ENCODE measurements at places on chromosomes 7 and 10.

DNA sequence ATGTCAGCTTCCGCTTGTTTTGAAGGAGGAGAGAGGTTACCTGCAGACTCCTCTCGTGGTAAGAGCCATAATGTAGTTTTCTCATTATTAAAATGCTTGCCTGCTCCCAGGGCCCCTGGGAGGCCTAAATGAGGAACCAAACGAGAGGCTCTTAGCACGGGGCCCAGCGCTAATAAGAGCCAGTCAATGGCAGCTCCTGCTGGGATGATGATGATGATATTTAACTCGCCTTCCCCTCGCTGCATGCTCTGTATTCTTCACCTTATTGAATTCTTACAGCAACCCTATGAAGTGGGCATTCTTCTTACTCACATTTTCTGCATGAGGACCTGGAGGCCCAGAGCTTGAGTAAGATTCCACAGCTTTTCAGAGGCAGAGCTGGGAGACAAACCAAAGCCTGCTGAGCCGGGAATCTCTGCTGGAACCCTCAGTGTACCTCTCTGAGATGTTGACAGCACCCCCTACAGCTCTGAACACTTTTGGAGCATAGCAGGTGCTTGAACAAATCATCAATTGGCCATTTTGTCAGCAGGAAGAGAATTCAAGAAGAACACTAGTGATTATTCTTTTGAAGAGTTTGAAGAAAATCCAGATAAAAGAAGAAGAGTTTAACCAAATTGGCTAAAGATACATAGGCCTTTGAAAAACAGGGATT lies 93.1 kb upstream of the HABP2 start:
- DNase-seq = no peak

- no peak for DNase-seq
These were observed 22.3 kb downstream of the BRAF start for GRCh38 chr7:140902303-140902953.

GRCh38 chr7:825386-825785 lies 6.9 kb upstream of the SUN1 start:
- peak; percentile 42 for DNase-seq

GRCh38 chr7:96833676-96834453 lies 124.2 kb upstream of the SEM1 start:
- peak; percentile 1 for DNase-seq

GRCh38 chr10:101062232-101063049 lies 652 bp downstream of the KAZALD1 start:
- DNase-seq = peak; percentile 42

DNA sequence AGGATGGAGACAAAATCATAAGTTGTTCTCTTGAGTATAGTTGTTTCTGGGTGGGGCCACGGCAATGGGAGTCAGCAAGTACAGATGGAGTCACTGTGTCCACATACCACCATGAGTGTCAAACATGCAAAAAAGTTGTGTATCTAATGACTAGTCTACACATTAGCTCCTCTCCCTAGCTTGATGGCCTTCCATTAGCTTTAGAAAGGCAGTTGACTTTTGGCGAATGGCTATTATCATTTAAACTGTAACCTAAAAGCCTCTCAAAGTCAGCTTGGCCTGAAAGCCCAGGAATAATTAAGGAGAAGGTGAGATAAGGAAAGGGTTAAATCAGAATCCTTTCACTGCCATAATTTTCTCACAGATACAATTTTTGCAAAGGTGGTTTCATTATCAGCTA lies 95.5 kb upstream of the MEOX2 start:
- no peak for DNase-seq

GRCh38 chr10:78139341-78139740 lies 105.7 kb downstream of the RPS24 start:
- no peak for DNase-seq

DNA sequence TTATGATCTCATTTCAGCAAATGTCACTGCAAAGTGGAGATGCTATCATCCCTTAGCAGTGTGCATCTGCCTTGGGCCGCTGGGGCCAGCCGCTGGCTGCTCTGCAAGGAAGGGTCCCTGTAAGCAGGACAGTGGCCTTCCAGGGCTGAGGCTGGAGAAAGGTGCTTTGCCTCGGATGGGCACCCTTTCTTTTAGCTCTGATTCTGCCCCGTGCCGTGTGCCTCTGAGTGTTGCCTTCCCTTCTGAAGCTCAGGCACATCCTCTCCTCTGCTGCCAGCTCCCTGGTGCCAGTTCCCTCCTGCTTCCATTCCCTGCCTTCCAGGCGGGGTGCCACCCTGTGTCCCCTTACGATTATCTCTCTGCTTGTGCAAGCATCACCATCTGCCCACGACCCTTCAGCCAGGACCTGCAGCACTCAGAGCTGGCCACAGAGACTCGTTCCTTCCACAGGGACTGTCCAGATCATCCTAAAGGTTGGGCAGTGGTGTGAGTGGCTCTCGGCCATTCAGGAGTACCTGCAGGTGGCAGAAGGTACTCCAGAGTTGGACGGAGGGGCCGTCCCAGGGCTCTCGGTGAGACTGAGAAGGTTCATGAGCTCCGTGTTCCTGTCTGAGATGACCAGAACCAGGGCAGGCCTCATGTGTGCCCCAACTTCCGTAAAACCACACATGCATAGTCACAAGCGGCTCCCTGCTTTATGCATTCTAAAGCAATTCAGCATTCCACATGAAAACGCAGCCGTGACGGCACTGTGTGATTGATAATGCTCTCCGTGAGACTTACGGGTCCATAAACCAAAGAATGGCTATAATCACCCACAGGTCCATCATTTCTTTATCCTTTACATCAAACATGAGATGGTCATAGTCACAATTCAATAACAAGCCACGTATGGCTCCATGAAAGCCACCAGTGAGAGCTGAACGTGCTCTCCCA lies 371.4 kb downstream of the DNAJB6 start:
- DNase-seq = no peak

DNA sequence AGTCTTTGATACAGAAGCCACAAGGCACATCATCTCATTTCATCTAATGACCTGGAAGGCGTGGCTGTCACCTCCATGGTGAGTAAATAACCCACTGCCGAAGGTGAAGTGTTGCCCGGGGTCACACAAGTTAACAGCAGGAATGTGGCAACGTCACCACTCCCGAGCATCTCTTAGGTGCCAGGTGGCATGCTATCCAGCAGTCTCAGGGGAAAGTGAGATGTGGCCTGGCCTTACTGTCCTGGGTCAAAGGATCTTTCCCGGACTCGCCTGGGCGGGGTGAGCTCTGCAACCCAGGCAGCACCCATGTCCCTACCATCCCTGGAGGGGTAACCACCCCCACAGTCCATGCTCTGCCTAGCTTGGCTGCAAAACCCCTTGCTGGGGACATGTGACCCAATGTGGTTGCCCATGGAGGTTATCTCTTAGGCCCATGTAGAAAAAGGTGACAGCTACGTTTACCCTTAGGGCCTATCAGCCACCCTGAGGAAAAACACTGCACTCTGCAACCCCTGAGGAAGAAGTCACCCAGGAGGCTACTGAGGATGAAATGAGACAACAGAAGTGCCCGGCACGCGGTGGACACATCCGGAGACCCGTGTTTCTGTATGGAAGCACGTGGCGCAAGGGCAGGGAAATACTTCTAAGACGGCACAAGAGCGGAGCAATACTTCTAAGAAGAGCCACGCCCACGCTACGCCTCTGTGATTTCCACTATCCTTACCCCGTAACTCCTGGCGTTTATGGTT lies 52.0 kb downstream of the BAIAP2L1 start:
- DNase-seq = no peak

- DNase-seq = no peak
These were observed 32.6 kb downstream of the PWWP2B start for GRCh38 chr10:132429281-132430230.

All from fibroblast of pulmonary artery (primary cell).